ENCODE measurements at places on chromosomes 2 and 18. TPM values are rescaled to one million over a fixed set of nuclear protein-coding genes. Genes with fewer than 3 reads are reported as not detected.

DNA sequence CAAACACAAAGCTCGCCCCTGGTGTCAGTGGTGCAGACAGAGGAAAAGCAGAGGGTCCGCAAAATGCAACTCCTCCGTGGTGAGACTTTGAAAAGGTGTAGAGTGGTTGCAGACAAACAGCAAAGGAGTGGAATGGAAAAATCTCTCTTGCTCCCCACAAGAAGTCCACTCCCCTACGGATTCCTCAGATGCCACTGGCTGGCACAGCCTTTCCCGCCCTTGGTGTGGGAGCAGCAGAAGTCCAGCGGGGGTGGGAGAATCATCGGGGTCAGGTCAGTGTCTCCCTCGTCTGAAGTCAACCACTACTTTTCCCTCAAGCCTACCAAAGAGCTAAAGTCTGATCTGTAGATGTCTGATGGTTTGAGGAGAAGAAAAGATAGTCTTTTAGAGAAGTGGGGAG lies 22.3 kb upstream of the B3GNT7 start:
- DNase-seq: no peak

DNA sequence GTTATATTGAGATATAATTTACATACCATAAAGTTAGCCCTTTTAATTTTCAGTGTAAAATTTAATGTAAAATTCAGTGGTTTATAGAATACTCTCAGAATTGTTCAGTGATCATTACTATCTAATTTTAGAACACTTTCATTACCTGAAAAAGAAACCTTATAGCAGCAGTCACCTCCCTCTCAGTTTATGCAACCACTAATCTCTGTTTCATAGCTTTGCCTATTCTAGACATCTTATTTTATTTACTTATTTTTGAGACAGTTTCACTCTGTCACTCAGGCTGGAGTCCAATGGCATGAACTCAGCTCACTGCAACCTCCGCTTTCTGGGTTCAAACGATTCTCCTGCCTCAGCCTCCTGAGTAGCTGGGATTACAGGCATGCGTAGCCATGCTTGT lies 479.6 kb downstream of the DPP10 start:
- DNase-seq: no peak

Gene ACADL
- total RNA-seq: not detected

GRCh38 chr2:233692648-233693047 lies at the start of gene UGT1A6:
Gene UGT1A6 (plus strand): TSS chr2:233692890. CDS start chr2:233693005, 115 bp downstream.
- no peak for DNase-seq

GRCh38 chr2:74756356-74756890 lies 77.5 kb upstream of the HK2 start:
- DNase-seq: no peak

Gene ERBB4
- total RNA-seq: not detected

DNA sequence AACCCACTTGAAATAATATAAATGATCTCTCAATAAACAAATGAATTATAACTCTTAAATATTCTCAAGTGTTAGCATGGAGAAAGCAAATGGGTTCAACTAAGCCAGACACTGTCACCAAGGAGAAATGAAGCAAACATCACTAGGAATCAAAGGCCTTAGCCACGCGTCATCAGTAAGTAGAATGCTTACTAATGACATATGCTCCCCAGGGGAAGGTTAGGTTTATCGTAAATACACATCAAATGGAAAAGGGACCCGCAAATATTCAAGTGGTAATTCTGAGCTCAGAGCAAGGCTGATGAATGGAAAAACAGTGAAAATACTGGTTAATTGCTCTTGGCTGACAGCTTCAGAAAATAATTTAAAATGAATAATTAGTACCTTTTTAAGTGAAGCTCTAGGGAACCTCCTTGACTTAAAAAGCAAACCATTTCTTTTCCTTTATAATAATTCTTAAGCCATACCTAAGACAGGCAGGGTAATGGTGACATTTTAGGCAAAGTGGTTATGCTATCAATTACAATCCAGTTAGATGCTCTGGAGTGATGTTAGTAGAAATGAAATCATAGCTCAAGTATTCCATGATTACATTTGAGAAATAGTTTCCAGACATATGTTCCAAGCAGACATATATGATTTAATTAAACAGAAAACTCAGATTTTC lies 101.5 kb downstream of the ALPK2 start:
- no peak for DNase-seq

GRCh38 chr2:8212239-8212638 lies 469.6 kb upstream of the ID2 start:
- no peak for DNase-seq

DNA sequence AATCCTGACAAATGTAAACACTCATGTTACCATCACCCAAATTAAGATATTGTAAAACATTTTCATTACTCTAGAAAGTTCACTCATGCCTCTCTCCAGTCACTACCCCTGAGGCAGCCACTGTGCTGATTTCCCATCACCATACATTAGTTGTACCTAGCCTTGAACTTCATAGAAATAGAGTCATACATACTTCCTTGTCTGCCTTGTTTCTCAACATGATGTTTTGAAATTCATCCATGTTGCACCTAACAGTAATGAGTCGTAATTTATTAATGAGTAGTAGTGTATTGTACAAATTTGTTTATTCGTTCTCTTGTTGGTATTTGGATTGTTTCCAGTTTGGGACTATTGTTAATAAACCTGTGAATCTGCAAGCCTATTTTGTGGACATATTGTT lies 49.0 kb upstream of the TWSG1 start:
- DNase-seq: no peak

GRCh38 chr2:8849327-8849726 lies 11.9 kb upstream of the KIDINS220 start:
- DNase-seq: no peak

DNA sequence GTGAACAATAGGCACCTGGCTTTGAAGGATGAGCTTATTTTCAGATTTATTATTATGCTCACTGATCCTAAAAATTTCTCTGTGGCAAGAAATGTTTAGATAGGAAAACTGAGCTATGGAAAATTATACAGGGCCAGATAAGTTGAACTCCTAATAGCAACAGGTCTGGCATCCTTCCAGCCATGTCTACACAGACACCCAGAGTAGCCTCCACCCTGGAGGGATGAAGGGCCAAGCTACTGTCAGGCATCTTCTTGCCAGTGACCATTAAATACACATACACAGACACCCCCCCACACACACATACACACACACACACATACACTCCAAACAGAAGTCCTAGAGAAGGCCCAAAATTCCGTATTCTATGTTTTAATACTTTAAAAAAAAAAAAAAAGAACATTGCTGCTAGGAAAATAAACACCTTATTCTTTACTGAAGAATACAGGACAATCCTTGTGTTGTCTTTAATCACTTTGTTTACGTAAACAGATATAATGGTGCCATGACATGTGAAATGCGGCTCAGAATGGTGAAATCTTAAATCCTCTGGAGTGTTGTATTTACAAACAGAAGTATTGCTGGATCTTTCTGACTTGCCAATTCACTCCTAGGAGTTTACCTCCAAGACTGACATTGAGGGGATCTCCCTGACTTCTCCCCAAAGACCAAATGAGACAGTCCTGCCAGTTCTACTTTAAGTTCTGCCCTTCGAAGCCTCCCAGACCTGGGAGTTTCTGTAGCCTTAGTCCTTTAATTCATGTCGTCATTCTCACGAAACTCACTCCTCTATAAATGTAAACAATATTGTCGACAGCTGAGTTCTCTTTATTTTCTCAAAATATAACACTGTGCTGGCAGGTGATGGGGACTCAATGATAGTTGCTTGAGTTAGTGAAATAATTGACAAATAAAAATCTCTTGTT lies 163.1 kb downstream of the ANTXR1 start:
- no peak for DNase-seq

DNA sequence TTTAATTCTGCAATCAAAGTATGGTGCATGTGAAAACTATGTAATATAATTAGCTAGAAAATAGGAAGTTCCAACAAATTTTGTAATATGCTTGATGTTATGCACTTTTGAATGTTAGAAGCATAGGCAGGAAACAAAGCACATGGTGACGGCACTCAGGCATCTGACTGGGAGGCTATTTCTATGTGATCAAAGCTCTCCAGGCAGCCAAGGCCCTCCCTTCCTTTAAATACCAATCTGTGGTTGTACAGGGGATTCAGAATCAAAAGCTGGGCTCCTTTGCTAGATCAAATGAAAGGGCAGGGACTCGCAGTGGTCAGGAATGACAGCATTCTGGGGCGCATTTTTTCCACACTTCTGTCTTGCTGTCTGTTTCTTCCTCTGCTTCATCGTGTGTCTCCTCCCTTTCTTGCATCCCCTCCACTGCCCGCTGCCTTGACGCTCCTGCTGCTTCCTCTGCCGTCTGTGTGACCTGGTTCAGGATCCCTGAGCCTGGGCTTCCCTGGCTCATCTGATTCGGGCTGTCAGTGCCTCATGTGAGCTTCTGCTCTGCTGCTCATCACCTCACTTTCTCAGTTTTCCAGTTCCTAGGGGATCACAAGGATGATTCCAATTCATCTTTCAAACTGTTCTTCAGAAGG lies 30.9 kb downstream of the TMEM182 start:
- DNase-seq: no peak

DNA sequence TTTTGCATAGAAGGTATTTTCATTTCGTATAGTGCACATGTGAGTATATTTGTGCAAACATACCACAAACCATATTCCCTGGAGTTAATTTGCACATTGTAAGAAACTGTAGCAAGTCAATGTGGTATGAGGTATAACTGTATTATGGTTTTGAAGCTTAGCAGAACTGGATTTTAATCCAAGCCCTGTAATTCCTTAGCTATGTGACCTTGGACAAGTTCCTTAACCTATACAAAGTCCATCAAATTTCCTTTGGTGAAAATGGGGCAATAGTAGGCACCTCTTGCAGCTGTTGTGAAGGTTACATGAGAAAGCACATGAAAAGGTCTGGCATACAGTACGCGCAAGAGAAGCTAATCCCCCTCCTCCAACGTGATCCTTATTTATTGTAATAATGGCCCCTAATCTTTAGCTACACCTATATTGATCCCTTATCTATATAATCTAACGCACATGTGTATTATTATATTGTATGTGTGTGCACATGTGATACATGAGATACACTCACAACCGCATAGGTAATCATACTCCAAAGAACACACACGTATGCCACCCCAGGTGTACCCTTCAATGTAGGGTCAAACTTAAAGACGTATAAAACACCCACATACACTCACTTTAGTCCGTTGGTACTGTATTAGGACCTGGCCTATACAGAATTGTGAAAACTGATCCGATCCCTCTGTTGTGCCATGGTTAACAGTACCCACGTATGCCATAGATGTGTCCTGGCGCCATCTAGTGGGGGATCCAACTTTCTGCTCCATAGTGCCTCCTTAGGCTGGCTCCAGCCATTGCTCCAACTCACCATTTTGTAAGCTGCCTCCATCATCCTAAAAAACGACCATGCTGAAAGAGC lies 402.9 kb upstream of the SLC14A2 start:
- DNase-seq: peak; percentile 80

DNA sequence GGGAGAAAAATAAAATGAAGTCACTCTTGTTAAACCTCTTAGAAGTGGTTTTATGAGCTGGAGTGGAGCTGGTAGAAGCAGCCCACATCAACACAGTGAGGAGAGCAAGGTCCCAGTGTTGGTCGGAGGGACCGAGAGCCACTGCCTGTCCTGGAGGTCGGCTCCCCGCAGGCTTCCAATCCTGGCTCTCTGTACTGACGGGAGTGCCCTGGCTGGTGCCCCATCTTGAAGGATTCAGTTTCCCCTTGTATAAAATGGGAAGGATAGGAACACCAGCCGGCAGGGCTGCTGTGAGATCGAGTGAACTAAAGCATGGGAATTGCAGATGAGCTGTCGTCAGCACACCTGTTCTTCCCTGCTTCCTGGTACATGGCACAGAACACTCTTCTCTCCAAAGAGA lies 104.3 kb upstream of the ID2 start:
- DNase-seq: no peak

DNA sequence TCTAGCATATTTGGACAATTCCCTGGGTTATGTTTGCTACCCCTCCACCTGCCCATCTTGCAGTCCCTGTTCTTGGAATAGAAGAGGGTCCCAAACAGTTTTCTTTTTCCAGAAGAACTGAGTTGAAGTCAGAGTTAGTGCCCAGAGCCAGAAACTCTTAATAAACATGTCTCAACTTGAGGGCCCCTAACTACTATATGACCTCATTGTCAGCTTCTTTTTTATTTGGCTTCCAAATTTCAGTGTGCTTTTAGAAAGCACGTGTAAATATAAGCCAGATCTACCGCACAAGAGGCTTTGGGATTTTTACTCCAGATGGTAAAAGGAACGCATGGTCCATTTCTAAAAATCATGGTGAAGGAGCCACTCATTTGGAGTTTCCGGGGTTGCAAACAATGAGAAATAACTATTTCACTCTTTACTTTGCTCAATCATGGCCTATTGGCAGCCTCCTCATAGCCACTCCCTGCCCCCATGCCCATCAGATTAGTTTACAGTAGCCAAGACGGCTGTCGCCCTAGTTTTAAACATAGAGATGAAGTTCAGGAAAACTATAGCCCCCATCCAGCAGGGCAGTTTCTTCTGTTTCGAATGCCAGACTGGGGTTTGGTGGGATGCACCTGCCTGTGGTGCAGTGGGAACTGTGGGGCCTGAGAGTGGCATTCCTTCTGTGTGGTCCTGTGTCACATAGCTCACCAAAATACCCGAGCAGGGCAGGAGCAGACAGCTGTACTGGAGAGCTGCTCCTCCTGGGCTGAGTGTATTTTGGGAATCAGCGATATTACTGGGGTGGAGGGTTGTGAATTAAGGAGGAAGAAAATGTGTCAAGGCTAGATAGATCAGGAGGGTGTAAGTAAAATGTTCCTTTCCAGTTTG lies 1.7 kb downstream of the MAPRE3 start:
- no peak for DNase-seq

GRCh38 chr18:79528316-79528695 lies 132.6 kb downstream of the NFATC1 start:
- no peak for DNase-seq

- DNase-seq: no peak
Observed at GRCh38 chr2:170314744-170315447, 136.9 kb downstream of the MYO3B start.

GRCh38 chr18:58364876-58365528 lies 263.9 kb downstream of the ALPK2 start:
- no peak for DNase-seq

Gene DNAH7
- not detected for total RNA-seq

GRCh38 chr2:135317375-135317774 lies 213.6 kb downstream of the ZRANB3 start:
- no peak for DNase-seq

DNA sequence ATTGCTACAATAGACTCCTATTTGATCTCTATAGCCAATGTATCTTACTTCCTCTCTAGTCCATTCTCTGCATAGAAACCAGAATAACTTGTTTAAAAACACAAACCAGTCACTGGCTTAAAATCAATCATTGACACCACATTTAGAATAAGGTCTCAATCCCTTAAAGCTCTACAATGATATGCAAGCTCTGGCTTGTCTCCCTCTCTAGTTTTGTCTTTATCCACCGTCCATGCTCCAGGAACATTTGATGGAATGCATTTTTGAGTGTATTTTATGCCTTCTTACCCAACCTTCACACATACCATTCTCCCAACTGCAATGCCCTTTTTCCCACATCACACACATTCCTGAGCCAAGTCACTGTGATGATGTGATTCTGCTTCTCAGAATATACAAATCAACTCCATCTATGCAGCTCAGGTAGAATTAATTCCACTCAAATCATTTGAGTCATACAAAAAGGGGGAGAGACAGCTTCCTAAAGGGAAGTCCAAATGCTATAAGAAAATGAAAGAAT lies 1107.2 kb downstream of the DPP10 start:
- no peak for DNase-seq
